ENCODE measurements at places on chromosomes 2 and 18.

DNA sequence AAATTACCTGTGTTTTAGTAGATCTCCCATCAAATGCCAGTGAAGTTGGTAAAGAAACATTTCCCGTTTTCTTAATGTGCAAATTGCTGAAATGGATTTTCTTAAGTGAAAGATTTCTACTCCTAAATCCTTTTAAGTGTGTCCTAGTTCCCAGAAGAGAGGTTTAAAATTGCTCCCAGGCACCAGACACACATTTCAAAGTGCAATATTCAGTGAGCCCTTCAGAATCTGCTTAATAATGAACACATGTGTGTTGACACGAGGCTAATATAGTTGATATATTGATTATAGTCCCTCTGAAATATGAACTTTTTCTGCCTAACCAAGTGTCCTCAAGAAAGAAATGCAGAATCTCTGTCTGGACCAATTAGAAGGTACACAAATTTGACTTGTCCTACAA is 861.7 kb upstream of the CNTNAP5 start:
- DNase-seq: no peak

DNA sequence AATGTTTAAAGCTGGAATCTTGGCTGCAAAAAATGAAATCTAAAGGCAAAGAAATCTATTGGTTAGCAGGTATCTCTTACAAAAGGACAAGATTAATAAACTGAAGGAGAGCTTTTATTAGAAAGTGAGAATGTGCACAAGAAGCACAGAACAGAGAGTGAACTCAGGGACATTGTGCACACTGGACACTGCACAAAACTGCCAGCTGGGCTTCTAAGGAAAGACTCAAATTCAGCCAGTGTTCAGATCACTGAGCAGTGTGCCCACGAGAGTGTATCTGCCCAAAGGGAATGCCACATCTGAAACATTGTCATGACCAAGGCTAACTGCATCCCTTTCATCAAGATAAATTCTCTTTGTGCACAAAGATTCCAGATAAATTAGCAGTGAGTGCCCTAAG is 129.7 kb upstream of the KCNH7 start:
- no peak for DNase-seq

DNA sequence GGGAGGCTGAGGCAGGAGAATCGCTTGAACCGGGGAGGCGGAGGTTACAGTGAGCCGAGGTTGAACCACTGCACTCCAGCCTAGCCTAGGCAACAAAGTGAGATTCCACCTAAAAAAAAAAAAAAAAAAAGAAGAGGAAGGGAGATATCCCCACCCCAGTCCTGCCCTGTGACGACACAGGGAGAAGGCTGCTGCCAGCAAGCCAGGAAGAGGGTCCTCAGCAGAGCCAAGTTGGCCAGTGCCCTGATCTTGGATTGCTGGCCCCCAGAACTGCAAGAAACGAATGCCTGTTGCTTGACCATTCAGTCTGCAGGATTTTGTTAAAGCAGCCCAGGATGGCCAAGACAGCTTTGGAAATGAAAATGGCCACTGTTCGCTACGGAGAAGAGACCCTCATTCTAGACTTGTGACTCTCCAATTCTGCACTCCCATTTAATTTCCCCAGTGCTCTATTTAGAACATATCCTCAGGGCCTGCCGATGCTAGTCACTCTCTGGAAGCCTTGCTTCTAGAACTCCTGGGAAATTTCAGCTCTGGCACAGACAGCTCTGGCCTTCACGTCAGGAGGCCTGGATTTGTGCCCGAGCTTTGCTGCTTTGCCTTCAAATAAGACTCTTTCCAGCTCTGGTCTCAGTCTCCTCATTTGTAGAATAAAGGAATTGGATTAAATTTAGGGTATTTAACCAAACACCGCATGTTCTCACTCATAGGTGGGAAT is 15.7 kb upstream of the AMMECR1L start:
- no peak for DNase-seq

DNA sequence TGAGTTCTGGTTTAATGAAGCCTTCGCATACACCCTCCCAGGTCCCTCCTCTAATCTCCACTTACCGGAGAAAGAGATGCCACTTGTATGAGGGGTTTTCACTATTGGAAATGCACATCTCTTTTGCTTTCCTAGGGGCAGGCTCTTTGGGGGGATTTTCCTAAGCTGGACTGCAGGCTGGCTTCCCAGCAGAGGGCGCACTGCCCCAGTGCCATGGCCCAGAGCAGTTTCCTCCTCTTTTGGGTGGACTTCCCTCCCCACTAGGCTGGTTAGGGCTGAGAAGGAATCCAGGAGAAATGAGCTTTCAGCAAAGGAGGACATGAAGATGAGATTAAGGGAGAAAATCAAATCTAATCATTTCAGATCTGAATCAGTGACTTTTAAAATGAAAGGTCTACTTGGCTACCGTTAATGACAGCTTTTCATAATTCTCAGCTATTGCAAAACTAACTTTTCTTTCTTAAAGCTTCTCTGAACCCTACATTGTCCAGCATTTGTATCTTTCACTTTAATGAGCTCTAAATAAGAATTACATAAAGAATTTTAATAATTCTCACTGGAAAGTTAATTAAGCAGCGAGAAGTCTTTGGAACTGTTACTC is 784.1 kb upstream of the FANCL start:
- DNase-seq: no peak

DNA sequence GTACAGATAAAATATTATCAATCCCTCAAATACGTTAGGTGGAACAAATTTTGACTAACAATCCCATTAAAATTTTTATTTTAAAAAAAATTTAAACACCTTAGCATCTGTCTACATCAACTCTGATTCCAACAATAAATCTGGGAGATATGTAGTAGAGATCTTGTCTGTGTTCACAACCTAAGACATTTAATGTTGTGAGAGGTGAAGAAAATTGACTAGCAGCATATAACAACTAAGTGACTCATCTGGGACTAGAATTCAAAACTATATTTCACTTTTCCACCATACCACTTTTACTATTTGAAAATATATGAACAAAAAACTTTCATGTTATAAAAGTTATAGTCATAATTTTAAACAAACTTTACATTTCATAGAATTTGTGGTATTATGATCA is 97.9 kb downstream of the ATAD2B start:
- DNase-seq: no peak

DNA sequence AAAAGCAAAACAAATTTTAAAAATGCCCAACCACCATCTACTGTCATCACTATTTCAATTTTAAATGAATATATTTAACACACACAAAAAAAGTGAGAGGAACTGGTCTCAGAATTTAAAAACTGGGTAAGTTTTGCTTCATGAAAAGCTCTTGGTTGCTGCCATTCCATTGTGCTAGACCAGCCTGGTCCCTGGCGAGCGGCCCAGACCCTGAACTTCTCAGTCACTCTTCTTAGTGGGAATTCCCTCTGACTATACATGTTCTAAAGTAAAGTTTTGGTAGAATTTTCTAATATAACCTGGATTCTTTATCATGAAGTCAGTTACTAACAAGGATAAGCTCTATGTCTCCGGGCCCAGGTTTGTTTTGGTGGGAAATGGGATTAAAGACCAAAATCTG is 34.8 kb upstream of the TMEM177 start:
- DNase-seq: no peak

DNA sequence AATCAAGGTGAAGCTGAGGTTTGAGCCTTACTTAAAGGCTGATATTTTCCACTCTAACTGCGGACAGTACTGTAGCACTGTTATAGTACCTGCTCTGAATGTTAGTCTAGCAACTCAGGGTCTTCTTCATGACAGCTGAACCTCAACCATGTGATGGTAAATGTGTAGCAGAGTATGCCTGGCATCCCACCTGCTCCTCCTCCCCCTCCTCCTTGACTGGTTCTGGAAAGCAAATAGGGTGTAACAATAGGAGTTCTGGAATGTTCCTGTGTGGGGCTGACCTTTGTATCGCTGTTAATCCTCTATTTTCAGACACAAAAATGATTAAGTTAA is 447 bp upstream of the CCL20 start:
- no peak for DNase-seq

GRCh38 chr2:73998451-73998850 is 13.7 kb downstream of the TET3 start:
- DNase-seq: no peak

- DNase-seq: no peak
Observed at GRCh38 chr18:49460976-49461601, 644 bp upstream of the DYM start.

GRCh38 chr2:31886700-31887099 is 124.1 kb downstream of the MEMO1 start:
- no peak for DNase-seq

DNA sequence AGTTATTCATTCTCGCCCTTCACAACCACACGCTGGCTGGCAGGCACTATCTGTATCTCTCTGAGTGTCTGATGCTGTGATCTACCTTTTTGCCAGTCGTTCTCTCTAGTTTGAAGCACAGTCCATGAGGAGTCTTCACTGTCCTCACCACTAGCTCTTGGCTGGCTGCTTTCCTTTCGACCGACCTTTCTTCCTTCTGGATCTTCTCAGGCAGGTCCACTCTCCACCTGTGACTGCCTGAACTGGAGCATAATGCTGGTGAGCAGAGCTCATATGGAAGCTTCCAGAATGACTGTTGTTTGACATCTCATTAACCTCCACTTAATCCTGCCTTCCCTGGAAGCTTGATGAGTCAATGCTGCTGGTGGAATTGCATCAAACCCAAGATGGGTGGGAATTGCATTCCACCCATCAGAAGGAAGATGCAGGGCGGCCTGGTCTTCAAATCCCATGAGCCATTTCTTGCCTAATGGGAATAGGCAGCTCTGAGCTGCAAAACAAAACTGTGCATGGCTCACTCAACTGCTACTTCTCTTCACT is 283.5 kb upstream of the HDAC4 start:
- no peak for DNase-seq

DNA sequence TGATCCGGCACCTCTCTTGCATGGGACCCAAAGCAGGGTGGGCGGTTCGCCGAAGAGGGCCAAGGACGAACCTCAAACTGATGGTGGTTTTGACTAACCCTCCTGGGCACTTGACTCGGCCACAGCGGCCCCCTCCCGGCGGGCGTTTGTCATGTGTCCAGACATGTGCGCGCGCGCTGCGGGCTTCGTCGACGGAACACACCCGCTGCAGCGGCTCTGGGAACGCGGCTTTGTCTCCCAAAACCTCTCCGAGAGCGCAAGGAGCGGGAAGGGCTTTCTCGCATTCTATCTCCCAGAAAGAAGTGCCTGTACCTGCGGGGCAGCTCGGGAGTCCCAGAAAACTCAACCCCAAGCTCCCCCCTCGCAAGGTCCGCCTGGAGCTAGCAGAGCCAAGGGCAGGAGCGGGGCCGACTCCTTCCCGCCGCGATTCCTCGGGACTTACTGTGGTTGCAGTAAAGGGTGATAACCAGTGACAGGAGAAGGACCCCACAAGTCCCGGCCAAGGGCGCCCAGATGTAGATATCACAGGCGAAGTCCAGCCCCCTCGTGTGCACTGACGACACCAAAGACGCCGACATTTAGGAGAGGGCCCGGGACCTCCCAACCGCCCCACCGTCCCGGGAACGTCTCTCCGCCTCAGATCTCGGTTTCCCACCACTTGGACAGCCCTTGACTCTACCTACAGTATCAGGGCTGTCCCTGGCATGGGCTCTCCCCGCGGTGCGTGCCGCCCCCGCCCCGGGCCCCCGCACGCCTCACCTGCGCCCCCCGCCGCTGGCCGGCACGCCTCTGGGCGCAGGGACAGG is 1.6 kb downstream of the CD8A start:
- no peak for DNase-seq

GRCh38 chr2:5713101-5713500 is 20.9 kb downstream of the SOX11 start:
- DNase-seq: no peak

GRCh38 chr2:150484461-150485021 is 2.9 kb downstream of the RND3 start:
- DNase-seq: no peak

GRCh38 chr2:120729406-120730399 is 6.0 kb upstream of the GLI2 start:
- no peak for DNase-seq

DNA sequence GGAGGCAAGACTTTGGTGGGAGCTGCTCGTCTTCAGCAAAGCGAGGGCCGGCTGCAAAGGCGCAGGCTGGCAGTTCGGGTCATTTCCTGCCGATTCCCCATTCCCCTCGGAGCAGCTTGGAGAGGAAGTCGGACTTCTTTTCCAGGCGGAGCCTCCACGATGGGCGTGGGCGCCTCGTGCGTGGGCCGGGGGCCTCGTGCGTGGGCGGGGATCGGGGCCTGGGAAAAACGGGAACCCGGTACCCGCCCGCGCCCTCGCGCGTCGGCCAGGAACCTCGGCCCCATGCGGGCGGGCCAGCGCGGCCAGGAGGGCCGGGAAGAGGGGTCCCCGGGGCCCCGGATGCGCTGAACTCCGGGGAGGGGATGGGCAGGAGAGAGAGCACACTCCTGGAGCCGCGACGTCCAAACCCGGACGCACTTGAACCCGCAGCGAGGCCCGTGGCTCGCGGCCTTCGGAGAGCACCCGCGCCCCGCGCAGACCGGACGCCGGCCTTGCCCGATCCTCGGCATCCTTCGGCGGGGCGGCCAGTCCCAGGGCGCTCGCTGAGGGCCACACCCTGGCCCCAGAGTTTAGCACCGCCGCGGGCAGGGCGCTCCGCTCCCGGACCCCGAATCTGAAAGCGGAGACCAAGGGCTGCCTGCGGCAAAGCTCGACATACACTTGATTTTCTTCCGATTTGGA is 368.4 kb downstream of the MTX2 start:
- no peak for DNase-seq

GRCh38 chr2:220552790-220553535 is 925.5 kb downstream of the SLC4A3 start:
- DNase-seq: peak; percentile 12

DNA sequence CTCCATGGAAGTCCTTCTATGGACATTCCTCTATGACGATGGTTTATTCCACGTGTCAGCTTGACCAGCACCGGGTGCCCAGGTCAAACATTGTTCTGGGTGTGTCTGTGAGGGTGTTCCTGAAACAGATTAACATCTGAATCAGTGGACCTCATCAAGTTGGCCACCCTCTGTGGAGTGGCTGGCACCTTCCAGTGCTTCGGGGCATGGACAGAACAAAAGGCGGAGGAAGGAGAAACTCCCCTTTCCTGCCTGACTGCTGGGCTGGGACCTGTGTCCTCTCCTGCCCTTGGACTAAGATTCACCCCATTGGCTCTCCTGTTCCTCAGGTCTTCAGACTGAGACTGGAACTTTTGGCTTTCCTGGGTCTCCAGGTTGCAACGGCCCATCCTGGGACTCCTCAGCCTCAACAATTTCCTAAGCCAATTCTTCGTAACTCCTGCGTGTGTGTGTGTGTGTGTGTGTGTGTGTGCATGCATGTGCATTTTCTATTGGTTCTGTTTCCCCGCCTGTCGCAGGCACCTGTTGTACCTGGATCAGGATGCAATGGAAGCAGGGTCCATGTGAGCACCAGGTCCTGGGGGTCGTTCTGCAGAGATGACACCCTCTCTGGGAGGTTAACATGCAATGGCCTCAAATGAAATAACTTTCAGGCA is 357.2 kb upstream of the SALL3 start:
- no peak for DNase-seq

- no peak for DNase-seq
Observed at GRCh38 chr2:205868773-205869333, 186.6 kb downstream of the NRP2 start.

DNA sequence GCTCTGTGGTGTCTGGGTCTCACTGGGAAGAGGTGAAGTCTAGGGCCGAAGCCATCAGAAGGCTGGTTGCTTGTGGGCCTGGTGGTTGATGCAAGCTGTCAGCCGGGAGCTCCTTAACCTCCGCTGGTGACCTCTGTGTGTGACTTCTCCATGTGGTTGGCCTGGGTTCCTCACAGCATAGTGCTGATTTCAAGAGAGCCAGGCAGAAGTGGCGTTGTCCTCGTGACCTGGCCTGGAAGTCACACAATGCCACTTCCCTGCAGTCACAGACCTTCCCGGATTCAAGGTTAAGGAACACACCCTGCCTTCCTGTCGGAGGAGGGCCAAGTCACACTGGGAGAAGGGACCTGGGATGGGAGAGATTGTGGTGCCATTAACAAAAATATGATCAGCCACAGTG is 303.7 kb upstream of the HS6ST1 start:
- no peak for DNase-seq

All from right renal cortex interstitium (tissue), 3 donors.